ENCODE measurements at places on chromosomes 13 and 19.

DNA sequence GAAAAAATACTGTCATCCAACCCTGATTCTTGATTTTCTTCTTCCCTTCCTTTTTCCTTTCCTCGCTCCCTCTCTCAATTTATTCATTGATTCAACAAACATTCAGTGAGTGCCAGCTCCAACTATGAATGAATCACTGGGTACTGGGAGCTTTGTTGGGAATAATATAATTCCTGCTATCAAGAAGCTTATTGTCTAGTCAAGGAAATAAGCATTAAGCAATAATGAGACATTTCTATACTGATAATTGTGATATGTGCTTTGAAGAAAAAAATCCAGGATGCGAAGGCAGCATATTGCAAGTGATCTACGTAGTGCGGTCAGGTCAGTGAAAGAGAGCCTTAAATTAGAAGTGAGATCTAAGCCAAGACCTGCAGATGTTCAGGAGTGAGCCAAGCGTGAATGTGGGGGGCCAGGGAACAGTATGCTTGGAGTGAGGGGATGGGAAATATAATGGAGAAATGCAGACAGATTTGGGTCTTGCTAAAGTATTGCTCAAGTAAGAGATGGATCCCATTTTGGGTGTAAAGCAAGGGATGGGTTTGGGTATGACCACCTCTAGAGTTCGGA lies 253.5 kb downstream of the LHFPL6 start:
- DNase-seq = no peak

DNA sequence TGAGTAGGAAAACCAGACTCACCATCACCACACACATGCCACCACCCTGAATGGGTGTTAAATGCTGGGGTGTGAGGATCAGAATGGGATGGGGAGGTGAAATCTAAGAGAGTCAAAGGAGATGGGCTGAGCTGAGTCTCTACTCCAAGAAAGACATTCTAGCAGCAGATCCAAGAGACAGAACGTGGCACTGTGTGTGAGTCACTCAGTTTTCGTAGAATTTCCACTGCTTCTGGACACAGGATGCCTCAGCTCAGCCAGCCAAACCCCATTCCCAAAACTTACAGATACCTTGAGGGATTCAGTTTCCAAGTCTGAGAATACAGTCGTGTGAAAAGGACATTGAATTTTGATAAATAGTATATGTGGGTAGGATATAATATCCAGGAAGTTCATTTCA lies 7.3 kb upstream of the CYP2A7 start:
- no peak for DNase-seq

- peak; percentile 26 for DNase-seq
These were observed 729.0 kb downstream of the PCDH9 start for GRCh38 chr13:66501181-66501580.

- no peak for DNase-seq
These were observed 43.1 kb upstream of the STARD13 start for GRCh38 chr13:33328701-33329100.

DNA sequence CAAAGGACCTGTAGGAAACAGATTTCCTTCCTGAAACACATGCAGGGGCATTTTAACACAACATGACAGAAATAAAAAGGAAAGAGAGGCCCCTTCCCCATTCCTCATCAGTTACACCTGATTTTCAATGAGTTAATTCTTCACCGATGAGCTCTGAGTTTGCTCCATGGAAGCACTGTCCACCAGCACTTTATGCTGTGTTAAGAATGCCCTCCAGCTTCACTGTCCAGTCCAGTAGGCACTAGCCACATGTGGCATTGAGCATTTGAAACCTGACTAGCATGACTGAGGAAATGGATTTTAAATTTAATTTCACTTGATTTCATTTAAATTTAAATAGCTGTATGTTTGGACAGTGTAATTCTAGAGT lies 217.2 kb upstream of the SLC10A2 start:
- DNase-seq = no peak

DNA sequence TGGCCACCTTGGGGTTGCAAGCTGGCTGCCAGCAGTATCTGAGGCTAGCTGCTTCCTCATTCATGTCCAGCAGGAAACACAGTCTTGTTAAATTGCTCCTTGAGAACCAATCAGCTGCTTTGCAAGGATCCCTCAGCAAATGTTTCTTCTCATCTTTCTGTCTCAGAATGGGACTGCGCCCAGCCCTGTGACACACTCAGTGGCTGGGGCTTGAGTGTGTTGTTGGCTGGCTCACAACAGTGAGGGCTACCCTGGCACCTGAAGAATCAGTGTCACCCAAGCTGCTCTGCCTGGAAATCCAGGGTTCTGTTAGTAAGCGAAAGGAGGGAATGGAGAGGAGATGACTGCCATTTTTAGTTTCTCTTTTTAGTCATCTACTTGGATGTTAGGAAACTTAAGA lies 317.2 kb downstream of the DCT start:
- DNase-seq = no peak

GRCh38 chr19:44712864-44713515 lies 14.0 kb downstream of the CEACAM16 start:
- no peak for DNase-seq
